SK-N-SH (cell line): ENCODE measurements at places on chromosomes 2 and 18.
A peak's percentile ranks its signal among the peaks of the same experiment; 100 is the strongest.

DNA sequence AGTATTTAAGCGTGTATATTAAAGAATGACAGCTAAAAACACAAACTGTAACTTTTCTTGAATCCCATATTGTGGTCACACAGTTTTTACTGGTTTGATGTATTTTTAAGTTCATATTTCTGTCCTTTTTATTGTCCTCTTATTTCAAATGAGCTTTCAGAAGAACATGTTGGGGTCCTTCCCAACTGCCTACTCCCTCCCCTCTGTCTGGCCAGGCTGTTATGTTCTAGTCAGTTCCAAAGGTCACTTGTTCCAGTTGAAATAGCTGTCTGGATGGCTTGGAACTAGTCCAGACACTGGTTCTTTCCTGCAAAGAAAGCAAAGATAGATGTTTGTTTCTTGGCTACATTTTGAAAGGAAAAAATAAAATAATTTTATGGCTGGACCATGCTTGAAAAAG, 306.9 kb downstream of the GULP1 start:
- DNase-seq: no peak

DNA sequence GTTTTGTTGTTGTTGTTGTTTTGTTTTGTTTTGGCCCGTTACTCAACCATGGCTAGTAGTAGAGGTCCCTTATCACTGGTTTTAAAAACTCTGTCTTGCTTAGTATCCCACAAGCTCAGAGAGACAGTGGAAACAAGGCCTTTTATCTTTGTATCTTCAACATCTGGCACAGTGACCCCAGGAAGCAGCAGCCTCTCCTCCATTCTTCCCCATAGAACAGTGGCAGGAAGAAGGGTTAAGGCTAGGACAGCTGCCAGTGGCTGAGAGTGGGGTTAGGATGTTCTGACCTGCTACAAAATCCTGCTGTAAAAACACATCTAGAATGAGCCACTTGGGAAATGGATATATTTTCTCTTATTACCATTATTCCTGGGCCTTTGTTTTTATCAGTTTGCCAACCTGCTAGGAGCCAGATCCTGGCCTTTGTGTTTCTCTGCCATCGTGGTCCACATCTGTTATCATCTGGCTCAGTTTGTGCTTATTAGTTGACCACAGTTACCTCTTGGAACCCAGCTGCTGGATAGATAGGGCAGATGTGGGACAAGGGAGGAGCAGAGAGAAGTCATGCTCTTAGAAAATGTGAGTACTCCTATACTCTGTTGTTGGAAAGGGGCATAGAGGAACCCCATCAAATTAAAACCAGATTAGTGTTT, 246.8 kb downstream of the AGPS start:
- DNase-seq: peak; percentile 24

DNA sequence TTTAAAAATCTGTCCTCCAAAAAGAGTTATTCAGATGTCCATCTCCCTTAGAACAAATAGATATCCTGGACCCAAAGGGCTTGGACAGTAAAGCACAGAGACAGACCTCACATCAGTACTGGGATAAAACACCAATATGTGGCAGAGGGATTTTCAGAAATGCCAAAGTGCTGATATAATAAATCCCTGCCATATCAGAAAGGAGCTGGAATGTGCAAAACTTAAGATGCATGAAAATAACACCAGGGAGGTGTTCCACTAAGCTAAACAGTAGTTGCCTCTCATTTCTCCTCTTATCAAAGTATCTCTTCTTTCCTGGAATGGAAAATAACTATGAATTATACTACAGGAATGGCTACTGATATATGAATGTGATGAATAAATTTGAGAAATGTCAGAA, 13.2 kb downstream of the USP40 start:
- DNase-seq: no peak

GRCh38 chr2:130728007-130728454, 839 bp upstream of the GPR148 start:
- no peak for DNase-seq

DNA sequence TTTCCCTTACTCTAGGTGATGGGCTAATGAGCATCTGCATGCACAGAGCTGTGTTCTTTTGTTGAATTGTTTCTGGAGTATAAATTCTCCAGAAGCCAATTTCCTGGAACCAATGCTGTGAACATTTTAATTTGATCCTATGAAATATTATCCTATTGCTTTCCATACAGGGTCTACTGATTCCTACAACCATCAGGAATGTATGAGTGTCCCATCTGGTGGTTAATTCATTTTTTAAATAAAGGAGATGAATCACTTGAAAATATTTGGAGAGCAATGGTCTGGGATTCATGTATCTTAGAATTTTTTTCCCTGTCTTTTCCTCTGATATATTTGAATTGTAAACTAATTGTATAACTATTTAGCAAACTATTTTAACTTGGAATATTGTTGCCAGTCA, 14.0 kb downstream of the KIF5C start:
- DNase-seq: no peak

- no peak for DNase-seq
These were observed 372.8 kb upstream of the MYT1L start for GRCh38 chr2:2703762-2704427.

DNA sequence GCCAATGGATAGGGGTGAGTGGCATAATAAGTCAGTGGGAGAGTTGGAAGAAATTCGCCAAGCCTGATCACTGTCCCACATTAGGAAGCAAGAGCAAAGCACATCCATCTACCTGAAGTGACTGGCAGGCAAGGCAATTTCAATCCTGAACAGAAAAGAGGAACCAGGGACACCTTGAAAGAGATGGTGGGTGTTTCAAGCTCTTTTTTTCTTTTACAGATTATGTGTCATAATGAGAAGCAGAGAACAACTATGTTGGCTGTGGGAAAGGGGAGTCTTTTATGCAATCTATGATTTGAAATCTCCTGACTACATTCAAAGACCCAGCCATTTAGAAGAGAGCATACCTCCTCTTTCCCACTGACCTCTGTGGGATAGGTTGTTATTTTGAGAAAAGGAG, 63.5 kb downstream of the TGIF1 start:
- DNase-seq: no peak

DNA sequence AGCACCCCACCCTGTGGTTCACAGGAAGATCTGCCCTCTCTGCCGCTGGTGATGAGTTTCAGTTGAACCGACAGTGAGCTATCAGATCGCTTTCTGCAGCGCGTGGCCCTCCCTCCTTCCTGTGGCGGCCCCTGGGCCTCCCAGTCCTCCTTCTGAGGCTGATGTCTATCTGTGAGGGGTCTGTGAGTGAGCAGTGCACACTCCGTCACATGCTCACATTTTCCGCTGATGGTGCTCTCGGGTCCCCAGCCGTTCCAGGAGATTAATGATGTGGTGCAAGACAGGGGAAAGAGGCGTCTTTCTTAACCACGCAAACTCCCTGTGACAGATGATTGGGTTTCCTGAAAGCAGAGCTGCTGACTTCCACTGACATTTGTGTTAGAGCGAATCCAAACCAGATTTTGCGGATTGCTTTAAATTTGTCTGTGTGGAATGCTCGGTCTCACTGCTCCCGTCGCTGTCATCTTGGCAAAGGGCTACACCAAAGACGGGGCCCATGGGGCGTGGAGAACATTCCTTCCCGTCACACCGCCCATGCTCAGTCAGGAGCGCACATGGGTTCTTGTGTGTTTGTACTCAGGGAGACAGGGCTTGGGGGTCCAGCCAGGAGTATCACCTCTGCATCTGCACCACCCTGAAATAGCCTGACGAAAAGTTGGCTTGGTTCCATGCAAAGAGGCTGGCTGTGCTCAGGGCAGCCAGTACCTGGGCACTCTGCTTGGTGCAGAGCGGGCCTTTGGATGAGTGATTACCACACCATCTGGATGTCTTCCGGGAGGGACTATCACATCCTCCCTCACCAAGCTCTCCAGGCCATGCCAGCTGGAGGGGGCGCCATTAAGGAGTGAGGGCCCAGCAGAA, 154.7 kb upstream of the HS6ST1 start:
- no peak for DNase-seq

GRCh38 chr2:172305066-172305465, 122.3 kb upstream of the ITGA6 start:
- DNase-seq: no peak

DNA sequence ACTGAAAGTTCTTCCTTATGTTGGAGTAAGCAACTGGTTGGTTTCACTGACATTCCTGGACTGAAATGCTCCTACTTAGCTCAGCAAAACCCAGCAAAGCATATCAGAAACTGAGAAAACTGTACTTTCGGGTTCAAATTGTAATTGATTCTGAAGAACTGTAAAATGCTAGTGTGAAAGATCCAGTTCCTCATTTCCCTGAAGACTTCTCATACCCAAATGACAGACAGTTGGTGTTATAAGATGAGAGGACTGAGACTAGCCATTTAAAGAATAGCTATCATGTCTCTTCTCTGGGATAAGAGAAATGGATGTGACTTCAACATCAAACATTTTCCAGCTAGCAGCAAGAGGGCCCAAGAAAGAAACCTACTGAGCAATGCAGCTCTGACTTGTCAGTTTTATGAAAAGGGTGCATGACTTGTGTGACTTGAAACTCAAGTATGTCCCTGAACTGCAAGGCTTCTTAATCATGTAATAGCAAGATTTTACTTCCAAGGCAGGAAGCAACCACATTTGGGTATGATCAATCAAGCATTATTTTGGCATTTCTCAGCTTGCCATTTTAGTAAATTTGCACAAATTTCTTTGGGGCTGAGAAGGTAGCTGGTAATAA, 420.3 kb upstream of the MMADHC start:
- no peak for DNase-seq

- DNase-seq: no peak
These were observed 3.7 kb upstream of the EVX2 start for GRCh38 chr2:176087330-176088047.

DNA sequence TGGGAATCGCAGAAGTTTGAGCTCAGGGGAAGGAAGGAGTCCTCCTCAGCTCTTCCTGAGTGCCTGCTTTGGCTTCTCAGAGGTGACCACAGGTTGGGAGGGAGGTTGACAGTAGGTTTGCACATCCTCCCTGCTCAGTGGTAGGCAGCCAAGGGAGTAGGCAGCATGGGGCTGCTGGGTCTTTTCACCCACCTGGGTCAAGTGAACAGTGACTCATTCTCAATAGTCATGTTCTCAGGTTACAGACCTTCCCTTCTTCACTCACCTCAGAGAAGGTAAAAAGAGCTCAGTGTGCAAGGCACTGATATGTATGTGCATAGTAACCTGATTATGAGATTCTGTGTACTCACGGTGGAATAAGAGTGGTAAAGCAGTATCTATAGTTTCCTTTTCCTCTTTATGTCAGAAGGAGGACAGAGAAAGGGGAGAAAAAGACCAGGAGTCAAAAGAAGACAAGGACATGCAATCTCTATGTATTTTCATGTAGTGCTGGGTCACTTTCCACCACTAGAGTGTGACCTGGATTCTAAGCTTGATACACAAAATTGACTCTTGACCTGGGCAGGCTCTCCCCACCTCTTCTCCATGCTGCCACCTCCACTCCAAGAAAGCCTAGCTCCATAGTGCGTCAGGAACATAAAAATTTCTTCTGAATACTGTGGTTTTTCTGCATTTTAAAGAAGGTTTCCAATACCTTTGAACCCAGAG, 36.5 kb upstream of the ASNSD1 start:
- DNase-seq: no peak

DNA sequence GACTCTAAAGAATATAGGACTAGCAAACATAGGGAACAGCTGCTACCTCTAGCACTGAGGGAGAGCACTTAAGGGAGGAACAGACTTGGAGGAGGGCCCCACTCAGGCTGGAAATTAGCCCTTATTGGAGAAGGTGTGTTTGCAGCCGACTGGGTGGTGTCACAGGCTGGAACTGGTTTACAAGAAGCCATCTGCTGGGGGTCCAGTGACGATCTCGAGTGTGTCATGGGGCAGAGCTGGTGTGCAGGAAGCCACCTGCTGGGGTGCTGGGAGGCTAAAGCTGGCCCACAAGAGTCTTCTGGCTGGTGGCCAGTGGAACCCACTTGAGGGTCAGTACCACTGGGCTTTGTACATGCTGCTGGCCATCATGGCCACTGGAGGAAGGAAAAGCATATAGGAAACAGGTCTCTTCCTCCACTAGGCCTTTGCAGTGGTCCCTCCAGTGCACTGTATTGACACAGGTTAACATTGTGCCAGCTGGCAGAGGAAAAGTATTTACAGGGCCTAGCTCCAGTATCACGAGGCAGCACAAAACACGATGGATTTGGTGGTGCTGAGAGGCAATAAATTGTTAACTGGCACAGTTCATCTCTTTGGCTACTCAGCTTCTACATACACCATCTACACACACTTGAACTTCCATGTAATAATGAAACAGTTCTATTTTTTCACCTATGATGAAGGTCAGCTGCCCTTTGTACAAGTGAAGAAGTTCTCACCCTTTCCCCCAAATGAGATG, 43.6 kb downstream of the MAP3K20 start:
- DNase-seq: no peak

DNA sequence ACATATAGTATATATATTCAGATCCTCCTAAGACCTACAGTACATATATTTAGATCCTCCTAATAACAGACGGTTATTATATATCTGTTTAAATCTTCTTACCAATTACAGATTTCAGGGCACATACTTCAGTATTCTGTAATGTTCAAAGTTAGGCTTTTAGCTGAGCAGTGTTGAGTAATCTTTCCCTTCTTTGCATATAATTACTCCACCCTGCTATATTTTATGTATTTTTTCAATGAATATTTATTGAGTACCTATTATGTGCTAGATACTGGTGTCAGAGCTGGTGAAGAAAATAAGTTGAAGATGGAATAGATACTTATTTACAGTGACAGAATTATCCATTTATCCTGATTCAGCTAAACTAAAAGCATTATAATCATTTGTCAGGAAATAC, 84.9 kb downstream of the NEB start:
- no peak for DNase-seq

DNA sequence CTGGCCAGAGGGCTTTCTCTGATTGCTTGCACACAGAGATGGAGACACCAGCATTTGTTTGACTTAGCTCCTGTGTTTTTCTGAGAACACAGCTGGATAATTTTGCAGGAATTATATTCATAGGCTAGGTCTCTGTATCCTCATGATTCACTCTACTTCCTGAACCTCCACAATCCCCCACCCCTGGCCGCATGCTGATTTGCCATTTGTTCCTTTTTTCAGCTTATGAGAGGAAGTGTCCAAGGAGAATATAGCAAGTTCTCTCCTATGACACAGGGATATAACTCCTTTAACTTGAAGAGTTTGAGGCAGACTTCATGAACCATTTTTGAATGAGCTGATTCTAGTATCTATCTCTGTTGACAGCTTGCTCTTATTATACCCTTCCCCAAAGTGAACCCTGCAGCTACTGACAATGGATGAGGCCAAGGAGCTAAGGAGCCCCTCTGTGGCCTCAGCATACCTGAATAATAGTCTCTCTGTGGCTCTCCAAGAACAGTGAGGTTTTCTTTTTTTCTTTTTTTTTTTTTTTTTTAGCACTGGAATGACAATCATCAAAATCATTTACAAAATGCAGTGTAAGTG, 15.4 kb downstream of the CAVIN2 start:
- DNase-seq: no peak

- no peak for DNase-seq
These were observed 111.6 kb upstream of the CYP1B1 start for GRCh38 chr2:38187541-38188011.

GRCh38 chr18:3012136-3013023, 564 bp downstream of the LPIN2 start:
- peak; percentile 83 for DNase-seq

DNA sequence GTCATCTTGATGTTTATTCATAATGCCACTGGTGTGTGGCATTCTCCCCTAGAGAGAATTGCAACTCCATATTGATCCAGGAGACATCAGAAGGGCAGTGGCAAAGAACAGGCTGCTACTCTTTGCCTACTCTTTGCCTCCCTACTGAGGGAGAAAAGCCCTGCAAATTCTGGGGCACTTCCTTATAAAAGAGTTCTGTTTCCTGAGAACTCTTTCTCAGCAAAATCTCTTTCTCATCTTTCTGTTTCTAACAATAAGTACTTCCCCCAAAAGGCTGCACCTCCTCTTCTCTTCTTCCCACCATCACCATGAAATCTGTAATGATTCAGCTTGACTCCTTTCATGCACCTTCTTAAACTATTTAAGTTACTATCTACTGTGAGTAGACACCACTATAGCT, 270.3 kb downstream of the MREG start:
- no peak for DNase-seq
